ENCODE measurements at places on chromosomes 12 and 14.

DNA sequence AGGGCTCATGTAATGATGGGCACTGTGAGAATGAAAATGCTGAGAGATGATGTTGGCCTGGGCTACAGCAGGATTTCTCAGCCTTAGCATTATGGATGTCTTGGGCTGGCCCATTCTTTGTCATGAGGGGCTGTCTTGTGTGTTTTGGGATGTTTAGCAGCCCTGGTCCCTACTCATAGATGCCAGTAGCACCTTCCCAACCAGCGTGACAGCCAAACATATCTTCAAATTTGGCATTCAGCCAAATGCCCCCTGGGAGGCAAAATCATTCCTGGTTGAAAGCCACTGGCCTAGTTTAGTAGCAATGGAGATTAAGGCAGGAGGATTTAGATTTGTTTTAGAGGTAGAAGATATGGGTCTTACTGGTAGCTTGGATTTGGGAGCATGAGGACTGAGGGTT lies 26.6 kb downstream of the UBE3B start:
- DNase-seq: no peak

DNA sequence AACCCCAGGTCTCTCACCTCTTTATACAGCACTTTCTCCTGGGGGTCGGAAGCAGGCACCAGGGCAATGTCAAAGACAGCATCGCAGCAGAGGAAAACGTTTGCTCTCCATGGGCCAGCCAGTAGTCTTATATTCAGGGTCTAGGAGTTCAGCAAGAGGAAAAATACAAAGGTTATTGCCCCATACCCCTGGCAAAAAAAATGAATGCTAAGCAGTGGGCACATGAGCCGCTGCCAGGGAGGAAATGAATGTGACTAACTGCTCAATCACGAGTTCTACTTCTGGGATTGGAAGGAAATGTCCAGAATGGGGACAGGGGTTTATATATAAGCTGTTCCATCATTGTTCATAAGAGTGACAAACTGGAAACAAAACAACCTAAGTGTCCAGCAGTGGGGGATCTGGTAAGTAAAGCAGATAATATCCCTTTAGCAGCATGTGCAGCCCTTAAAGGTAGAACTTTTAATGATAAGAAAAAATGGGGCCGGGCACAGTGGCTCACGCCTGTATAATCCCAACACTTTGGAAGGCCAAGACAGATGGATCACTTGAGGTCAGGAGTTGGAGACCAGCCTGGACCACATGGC lies 53.8 kb downstream of the PHETA1 start:
- no peak for DNase-seq

DNA sequence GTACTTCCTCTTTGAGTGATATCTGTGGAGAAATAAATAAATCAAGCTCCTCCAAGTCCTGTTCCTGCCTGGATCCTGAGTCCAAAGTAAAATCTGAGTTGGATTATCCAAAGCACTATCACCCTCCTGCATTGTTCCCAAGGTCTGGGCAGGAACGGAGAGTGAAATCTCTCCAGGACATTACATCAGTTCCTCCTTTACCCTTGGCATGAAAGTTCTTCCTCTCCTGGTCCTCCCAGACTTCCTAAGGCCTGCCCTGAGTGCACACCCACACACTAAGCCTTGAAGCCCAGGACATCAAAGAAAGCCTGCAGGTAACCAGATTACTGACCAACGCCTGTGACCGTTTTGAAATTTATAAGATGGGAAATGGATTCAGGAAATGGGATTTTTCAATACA lies 206.8 kb upstream of the BCL2L14 start:
- DNase-seq: peak; percentile 20

DNA sequence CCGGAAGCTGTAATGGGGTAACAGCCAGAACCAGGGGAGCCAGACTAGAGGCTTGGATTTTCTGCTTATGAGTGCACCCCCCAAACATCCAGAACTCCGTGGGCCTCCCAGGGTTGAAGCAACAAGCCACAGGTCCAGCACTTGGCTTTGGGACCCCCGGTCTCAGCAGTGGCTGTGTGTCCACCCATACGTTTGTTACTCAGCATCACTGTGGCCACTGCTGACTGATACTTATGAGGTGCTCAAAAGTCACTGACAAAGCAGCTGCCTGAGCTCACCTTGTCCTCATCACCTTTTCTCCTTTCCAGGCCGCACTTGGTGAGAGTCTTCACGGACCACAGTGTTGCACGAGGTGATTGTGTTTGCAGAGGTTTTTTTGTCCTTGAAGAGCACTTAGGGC lies 145.6 kb upstream of the RFLNA start:
- no peak for DNase-seq

DNA sequence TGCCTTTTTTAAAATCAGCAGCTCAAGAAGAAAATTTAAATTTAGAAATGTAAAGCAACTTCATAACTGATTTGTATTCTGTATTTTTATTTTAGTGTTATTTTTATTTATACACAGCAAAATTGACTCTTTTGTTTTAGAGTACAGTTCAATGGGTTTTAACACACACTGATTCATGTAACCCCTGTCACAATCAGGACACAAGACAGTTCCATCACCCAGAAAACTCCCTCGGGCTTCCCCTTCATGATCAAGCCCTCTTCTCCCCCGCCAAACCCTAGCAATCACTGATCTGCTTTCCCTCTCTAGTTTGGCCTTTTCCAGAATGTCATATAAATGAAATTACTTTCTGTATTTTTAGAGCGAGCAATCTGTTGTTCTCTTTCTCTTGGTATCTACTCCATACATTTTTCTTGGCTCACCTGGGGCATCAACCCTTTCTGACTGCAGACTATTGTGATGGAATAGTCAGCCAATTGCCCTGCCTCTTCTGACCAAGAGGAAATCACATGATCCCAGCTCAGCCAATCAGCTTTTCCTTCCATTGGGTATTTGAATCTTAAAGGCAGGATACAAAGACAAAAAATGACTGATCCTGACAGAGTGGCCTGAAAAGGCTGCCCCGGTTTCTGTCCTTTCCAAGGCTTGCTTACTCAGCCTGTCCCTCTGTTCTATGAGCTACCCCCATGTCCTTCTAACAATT lies 5.3 kb downstream of the SLC5A8 start:
- no peak for DNase-seq

DNA sequence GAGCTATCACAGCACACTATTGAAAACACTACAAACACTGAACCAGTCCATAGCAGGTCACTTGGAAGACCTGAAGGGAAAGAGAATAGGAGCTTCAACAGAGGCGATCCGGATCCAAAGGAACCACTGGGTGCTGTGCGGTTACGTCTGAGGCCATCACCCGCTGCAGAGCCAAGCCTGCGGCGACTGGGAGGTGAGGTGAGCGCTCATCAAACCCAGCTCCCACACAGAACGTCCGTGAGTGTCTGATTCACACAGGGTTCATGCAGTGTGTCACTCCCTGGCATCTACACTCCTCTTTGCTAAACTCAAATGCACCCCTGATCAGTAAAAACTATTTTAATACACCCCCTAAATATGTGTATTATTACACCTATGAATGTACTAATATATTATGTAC lies 64.1 kb downstream of the TMEM132D start:
- no peak for DNase-seq
